ENCODE measurements at places on chromosomes 6 and 20.

- no peak for DNase-seq
Measured at GRCh38 chr6:38024908-38025307, 205.4 kb downstream of the ZFAND3 start.

DNA sequence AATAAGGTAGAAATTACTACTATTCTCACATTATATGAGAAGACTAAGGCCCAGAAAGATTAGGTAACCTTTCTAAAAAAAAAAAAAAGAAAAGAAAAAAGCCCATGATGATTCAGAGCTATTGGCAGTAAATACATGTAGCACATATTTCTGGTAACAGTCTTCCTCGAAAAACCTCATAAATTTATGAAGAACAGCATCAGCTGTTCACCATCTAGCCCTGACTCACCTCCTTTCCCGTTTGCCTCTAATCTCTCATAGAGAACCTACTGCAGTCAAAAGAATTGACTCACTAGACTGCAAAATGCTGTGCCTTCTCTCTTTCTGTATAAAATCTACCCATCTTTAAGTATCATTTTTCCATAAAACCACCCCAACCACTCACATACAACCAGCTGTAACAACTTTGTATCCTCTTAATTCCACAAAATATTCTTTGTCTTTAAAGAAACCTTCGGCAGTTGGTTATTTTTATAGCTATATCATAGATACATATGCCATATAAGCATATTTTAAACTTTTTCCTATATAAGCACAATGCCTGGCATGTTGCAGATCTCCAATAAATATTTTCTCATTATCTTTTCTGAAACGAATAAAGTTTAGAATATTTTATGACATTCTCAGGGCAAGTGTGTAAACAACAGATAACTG, 152.7 kb upstream of the ENPP5 start:
- no peak for DNase-seq

GRCh38 chr6:26003102-26003694, 40.6 kb downstream of the TRIM38 start:
- no peak for DNase-seq

GRCh38 chr6:157329829-157330228, 6.5 kb upstream of the TMEM242 start:
- DNase-seq = no peak

- no peak for DNase-seq
Measured at GRCh38 chr20:47971058-47971791, 185.9 kb upstream of the SULF2 start.

GRCh38 chr6:168581236-168581635, 140.3 kb downstream of the SMOC2 start:
- DNase-seq = no peak

GRCh38 chr20:40813708-40814630, 124.9 kb upstream of the MAFB start:
- no peak for DNase-seq

- DNase-seq = no peak
Measured at GRCh38 chr6:37648465-37649330, 49.0 kb downstream of the MDGA1 start.

DNA sequence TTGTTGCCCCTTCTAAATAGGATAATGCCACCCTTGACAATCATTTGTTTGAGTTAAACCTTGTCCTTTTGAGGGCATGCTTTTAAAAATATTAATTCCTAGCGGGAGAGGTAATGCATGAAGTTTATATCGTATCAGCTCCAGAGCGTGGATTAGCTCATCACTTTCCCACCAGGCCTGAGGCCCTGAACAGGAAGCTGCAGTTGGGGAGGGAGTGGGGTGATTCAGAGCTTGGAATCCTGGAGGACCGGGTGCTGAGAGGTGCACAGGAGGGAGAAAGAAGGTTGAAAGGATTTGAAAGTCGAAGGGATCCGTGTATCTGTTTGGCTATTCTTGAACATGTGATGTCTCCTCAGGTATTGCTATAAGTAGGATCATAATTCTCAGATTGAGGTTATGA, 25.0 kb downstream of the ZDHHC14 start:
- DNase-seq = no peak

DNA sequence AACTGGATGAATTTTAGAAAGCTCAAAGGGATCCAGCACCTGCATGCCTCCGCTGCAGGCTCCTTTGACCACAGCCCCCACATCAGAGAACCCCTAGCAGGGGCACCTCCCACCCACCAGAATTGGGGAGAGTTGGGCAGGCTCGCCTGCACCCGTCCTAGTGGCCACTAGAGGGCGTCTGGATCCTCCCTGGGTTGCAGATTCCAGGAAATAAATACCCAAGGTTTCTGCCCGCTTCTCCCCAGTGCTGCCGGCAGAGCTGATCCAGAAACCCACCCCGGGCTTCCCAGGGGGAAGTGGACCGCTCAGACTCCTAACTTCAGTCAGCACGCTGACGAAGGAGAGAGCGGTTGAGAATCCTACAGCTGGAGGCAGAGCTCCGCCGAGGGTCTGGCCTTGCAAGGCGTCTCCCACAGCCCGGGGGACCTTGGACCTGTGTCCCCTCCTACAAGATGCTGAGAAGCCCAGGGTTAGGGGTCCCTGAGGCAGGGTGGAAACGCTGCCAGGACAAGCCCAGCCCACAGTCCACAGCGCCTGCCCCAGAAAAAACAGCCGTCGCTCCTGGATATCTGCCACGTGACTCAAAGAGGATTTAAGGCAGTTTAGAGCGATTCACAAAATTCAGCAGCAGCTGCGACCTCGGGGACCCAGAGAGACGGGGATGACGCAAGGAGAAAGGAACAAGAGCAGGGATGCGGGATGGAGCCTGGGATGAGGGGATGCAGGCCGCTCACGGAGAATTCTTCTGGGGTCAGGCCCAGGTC, 32.6 kb upstream of the PHACTR3 start:
- DNase-seq = peak; percentile 29

- no peak for DNase-seq
Measured at GRCh38 chr6:105569706-105570105, 166.8 kb upstream of the PREP start.

DNA sequence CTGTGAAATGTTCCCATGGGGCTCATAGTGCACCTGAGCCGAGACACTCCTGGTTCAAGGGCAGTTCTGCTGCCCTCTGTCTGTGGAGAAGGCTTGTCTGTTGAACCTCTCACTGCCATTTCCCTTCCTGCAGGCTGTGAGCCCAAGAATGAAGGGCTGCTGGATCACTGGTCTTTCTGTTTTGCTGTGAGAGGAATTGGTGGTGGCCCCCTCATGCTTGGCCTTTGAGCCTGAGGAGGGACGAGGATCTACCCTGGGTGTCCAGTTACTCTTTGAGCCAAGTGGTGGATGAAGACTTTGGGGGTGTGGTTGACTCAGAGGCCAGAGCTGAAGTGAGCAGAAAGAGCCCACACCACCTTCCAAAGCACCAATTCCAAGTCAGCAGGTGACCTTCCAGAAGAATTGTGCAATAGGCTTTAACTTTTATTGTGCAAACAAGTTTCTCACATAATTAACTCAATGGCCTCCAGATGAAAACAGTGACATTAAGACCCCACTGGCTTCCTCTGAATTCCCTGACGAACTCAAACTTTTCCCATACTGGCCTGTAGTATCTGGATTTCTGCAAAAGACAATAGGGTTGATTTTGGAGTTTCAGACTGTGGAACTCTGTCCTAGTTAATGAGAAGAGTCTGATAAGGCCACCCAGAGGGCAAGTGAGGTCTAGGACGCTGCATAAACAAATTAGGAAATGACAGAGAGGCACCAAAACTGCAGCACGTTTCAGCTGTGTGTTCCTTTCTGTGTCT, 101.5 kb downstream of the PHACTR3 start:
- no peak for DNase-seq

Data from stimulated activated CD8-positive, alpha-beta memory T cell treated with anti-CD3 and anti-CD28 coated beads, Interleukin-2, amount 100 ng/mL, for 1 hour (primary cell).